SW 1271 (cell line): ENCODE measurements at places on chromosomes 6 and 20.

DNA sequence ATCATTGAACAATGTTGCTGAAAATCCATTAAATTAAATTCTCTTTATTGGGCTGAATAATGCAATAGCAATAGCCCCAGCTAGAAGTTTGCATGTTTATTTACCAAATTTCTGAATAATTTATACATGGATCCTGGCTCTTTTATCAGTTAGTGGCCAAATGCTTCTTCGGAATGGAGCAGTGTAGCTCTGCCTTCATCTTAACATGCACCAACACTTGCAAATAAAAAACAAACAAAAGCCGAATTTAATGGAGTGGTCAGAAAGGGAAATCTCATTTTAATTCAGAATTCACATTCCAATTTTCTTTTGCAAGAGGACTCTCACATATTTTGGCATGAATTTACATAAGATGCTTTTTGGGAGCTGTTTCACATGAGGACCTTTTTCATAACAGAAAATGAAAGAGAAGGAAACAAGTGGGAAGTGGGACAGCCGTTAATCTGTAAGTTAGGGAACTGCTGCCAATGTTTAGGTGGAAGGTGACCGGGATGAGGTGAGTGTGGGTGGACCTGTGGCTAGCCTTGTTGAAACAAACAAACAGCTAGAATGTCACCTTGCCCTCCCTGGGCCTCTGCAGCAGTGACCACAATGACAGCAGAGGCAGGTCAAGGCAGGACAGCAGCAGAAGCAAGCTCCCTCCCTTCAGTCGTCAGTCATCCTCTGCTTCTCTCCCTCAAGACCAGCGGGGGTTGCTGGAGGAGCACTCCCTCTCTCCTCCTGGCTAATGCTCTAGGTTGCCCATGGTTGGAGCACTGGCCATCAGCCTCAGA, 73.2 kb downstream of the INSM1 start:
- no peak for DNase-seq

GRCh38 chr20:32586291-32586690, 1.2 kb upstream of the NOL4L start:
- no peak for DNase-seq

GRCh38 chr20:50398821-50399554, 111.2 kb upstream of the PTPN1 start:
- DNase-seq, result no peak

- no peak for DNase-seq
Measured at GRCh38 chr20:40798066-40798465, 109.0 kb upstream of the MAFB start.

GRCh38 chr20:1463971-1464570, 2.6 kb downstream of the NSFL1C start:
- DNase-seq, result no peak

DNA sequence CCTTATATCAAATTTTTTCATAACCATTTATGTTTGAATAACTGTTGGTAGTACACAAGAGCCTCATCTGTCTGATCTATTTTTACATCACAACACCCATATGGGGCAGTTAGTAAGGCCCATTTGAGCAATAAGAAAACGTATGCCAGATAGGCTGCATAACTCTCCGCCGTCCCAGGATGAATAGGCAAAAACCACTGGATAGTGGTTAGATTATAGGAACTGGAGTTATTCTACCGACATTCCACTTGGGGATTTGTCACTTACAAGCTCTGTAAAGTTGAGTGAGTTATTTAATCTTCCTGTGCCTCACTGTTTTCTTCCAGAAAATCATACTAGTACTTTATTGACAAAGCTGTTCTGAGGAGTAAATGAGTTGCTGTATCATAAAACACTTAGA, 881.9 kb downstream of the QKI start:
- no peak for DNase-seq

- no peak for DNase-seq
Measured at GRCh38 chr6:142035890-142036289, 96.8 kb upstream of the GJE1 start.

DNA sequence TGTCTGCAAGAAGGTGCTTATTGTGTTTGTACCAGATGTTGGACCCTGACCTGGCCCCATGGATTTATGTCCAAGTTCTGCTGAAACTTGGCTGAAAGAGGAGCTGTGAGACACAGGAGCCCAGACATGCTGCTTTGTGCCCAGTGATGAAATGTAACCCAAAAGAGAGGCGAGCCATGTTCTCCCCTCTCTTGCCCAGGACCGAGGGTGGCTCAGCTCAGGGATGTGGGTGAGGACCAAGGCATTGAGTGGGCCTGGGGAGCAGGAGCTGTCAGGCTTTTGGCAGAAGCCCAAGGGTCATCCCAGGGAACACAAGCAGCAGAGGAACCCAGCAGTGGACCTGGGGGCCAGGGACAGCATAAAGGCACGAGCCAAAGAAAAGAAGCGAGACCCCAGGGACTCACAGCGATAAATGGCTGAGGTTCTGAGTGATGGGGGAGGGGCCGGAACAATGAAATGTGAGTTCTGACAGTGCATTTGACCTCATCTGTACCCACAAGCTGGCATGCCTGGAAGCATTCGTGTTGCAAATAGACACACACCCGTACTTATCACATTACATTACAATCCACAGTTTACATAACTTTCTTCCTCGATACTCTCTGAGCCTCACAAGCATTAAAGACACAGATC, 363.4 kb upstream of the JARID2 start:
- DNase-seq, result no peak

GRCh38 chr6:28443112-28443773, at the start of gene ZSCAN23:
ZSCAN23 (minus strand) TSS chr6:28443491; CDS start chr6:28436266, 7,225 bp downstream.
- no peak for DNase-seq

- no peak for DNase-seq
Measured at GRCh38 chr6:5516036-5516435, 254.7 kb downstream of the FARS2 start.

DNA sequence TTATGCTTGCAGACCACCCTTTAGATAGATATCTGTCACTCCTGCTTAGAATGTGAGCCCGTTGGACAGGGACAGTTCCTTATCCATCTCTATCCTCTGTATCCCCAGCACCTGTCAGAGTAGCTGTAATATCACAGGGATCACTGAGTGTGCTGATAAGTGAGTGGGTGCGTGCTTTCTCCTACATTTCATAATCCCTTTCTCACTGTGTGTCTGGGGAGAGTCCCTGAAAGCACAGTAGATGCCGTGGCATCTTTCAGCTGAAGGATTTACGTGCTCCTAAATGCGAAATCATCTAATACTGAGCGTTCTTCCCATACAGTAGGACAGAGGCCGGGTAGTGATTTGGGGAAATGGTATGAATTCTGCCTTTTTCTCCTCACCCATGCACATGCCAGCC, 198.9 kb upstream of the SASH1 start:
- no peak for DNase-seq

DNA sequence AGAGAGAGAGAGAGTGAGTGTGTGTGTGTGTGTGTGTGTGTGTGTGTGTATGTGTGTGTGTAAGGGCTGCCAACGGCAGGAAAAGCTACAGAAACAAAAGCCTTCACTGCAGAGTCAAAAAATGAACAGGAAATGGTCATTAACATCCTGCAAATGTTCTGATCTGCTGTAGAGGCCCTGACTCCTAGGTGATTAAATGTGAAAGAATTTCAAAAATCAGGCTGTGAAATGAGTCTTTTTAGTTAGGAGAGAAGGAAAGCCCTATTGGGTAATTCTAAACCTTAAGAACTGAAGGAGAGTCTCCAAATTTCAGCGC, 166.5 kb upstream of the MYLIP start:
- peak; percentile 63 for DNase-seq

DNA sequence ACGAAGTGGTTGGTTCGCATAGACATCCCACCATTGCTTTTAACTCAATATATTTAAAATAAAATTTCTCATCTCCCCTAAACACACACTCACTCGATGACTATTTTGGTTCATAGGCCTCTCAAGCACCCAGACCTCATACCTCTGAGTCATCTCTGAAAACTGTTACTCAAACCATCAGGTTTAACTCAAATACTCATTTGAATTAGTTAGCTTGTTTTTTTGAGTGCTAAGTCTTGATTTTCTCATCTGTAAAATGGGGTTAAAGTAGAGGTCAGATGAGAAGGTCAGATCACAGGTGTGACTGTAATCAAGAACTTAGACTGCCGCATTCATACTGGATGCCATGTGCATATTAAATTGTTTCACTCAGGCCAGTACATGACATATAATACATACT, 243.9 kb upstream of the TENT5A start:
- DNase-seq, result no peak

GRCh38 chr6:56753811-56754210, 111.1 kb upstream of the DST start:
- DNase-seq, result no peak

- no peak for DNase-seq
Measured at GRCh38 chr6:159112714-159113113, 56.5 kb upstream of the FNDC1 start.

GRCh38 chr20:64191002-64191401, 26.8 kb downstream of the MYT1 start:
- no peak for DNase-seq

- no peak for DNase-seq
Measured at GRCh38 chr6:20162515-20162914, 49.8 kb downstream of the MBOAT1 start.

DNA sequence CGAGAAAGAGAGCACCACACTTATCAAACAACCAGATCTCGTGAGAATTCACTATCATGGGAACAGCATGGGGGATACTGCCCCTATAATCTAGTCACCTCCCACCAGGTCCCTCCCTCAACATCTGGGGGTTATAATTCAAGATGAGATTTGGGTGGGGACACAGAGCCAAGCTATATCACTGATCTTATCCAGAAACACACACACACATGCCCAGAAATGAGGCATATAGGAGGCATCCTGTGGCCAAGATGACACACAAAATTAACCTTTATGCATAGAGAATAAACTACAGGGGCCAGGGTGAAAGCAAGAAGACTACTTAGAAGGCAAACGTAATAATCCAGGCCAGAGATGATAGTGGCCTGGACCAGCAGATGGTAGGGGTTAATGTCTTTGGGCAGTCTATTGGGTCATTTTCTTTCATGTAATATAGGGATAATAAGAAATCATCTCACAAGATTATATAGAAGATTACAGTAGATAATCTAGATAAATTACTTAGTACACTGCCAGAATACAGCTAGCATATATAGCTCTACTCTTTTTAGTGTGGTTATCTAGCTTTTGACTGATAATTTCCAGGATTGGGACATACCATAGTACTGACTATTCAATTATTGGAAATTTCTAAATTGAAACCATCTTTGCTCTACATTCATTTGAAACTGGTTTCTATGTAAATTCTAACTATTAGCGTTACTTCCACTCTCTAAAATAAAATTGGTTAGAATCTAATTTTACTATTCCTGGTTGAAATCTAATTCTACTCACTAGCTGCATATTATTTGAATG, 20.0 kb downstream of the RNF144B start:
- DNase-seq, result no peak

- no peak for DNase-seq
Measured at GRCh38 chr6:111818539-111819226, 54.6 kb downstream of the FYN start.

- no peak for DNase-seq
Measured at GRCh38 chr20:25695532-25696370, 902 bp downstream of the ZNF337 start.

DNA sequence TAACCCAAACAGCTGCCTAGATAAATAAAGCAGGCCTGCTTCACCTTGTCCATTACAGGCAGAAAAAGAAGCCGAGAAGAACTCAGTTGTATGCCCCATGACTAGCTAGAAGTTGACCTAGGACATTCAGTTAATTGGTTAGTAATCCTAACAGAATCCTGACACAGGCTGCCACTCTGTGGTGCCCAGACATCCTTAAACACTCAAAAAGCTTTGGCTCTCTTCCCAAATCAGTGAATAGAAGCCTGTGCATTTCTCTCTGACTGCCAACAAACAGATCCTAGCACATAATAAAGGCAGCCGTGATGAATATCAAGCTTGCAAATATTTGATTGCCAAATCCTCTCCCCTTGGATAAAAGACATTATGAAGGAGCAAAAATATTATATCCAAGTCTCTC, 519.1 kb upstream of the EYS start:
- DNase-seq, result no peak

DNA sequence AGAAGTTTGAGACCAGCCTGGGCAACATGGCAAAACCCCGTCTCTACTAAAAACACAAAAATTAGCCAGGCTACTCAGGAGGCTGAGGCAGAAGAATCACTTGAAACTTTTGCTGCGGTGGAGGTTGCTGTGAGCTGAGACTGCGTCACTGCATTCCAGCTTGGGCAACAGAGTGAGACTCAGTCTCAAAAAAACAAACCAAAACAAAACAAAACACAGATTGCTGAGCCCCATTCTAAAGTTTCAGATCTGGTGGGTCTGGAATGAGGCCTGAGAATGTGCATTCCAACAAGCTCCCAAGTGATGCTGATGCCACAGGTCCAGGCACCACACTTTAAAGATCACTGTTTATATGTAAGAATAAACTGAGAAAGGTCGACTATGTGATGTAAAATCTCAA, 24.9 kb upstream of the TMEM14A start:
- no peak for DNase-seq

DNA sequence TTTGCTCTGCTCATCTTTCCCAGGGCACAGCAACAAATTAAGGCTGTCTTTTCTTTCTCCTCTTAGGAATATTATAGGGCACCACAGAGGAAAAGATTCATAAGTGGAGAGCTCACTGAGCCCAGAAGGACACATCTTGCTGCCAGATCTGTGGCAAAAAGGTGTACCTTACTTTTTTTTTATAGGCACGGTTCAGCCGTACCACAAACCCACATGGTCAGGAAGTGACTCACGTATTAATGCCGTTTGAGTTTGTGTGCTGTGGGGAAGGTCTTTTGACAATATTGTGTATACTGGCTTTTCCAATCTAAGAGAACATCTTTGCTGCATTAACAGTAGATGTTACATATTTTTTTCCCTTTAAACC, 28.4 kb downstream of the PAQR8 start:
- DNase-seq, result peak; percentile 28

DNA sequence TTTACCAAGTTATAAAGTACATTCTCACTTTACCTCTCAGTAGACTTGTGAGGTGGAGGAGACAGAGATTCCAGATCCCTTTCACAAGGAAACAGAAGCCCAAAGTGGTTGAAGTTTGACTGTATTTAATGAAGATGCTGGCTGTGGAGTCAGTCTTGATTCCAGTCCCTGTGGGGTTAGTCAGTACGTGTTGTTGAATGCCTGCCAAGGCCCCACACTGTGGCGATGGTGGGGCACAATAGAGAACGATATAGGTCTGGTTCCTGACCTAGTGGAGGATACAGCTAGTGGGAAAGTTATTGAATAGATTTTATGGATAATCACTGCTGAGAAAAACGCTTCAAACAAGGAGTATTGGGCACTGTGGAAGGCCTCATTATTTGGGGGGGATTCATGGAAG, 71.4 kb downstream of the LRRC1 start:
- DNase-seq, result no peak
